CD4-positive, alpha-beta T cell treated with Interleukin-4 for 4 hours (primary cell): ENCODE measurements at places on chromosomes 1 and 21.
A peak's percentile ranks its signal among the peaks of the same experiment; 100 is the strongest.

GRCh38 chr1:21896652-21897532, 40.2 kb downstream of the HSPG2 start:
- DNase-seq = no peak

- DNase-seq = no peak
Measured at GRCh38 chr1:159602501-159602999, 14.9 kb downstream of the APCS start.

DNA sequence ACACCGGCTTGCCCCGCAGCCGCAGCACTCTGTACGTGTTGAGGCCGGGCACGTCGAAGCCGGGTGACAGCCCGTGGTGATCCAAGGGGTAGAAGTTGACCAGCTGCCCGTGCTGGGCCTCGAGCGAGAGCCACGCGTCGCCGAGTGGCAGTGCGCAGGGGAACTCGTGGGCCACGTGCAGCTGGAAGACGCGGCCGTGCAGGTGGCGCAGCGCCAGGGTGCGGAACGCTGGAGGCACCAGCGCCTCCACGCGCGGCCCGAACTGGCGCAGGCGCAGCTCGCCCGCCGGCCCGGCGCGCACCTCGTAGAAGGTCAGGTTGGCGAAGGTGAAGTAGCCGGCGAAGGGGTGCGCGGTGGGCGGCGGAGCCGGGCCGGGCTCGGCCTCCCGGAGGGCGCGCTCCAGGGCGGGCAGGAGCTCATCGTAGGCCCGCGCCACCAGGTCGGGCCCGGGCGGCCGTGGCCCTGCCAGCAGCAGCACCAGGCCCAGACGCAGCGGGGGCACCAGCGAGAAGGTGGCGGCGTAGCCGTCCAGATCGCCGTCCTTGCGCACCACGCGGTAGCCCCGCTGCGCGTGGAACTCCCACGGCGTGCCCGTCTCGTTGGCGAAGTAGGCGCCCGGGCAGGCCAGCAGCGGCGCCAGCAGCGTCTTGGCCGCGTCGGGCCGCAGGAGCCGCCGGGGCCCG, 19.5 kb downstream of the LACTBL1 start:
- no peak for DNase-seq

- no peak for DNase-seq
Measured at GRCh38 chr1:51541313-51542050, 22.4 kb upstream of the EPS15 start.

DNA sequence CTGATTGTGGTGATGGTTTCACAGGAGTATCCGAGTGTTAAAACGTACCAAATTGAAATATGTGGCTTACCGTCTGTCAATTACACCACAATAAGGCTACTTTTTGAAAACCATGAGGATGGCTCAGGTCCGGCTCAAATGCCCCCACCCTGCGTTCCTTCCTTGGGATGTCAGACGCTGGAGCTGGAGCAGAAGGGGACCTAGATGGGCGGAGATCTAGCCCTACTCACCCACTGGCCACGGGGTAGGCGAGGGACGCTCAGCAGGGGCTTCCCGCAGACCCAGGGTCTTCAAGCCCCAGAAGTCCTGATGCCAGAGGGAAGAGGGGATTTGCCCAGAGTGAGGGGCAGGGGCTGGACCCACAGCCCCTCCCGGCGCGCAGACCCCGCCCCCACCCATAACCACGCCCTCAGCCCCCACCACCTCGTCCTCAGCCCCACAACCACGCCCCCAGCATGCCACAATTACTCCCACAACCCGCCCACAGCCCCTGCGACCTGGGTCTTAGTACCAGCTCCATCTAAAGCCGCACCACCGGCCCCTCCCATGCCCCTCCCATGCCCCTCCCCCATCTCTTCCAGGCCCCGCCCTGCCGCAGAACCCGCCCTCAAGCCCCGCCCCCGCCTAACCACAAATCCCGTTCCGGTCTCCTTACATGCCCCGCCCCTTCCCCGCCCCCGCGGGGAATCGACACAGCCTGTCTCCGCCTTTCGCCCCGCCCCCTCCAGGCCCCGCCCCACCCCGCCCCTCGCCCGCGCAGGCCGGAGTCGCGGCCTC, at the start of gene LRRC3:
Gene LRRC3 (plus strand): TSS at position 764 of the 777 bp plus-strand sequence. CDS start 1,135 bp downstream, outside the sequence.
- DNase-seq = peak; percentile 66

DNA sequence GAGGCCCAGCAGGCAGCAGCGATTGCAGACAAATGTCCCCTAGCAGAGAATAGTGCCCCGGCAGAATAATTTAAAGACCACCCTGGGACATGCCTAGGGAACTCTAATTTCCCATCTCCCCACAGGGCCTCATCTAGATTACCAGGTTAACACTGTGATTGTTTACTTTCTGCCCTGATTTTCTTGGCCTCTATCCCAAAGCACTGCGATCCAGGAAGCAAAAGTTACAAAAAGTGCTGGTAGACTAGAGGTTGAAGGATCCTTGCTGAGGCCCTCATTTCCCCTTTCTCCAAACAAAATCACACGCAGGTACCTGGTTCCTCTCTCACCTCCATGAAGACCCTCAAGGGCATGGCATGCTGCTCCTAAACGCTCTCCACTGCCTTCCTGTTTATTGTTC, 229.7 kb downstream of the C1orf94 start:
- DNase-seq = no peak

GRCh38 chr21:31310750-31311149, 33.3 kb downstream of the TIAM1 start:
- no peak for DNase-seq

DNA sequence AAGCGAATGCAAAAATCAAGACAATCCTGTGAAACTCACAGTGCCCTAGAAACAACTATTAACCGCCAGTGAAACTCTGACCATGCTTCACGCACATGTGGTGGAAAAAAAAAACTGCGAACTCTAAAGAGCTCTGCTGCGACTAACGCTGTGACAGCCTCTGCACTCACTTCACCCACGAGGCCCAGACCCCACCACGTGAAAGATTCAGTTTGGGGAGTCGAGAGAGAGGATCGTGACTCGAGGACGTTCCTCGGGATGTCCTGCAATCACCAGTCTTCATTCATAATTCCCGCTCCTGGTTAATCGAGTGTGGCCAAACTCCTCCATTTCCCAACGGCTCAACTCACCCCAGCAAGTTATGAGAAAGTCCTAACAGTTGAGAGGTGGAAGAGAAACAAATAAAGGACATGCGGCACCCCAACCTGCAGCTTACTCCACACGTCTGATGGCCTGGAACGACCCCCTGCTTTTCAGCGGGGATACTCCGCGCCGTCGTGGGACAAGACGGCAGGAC, 1.1 kb downstream of the SERBP1 start:
- peak; percentile 11 for DNase-seq

GRCh38 chr1:84246213-84246612, 55.3 kb upstream of the SAMD13 start:
- DNase-seq = no peak

DNA sequence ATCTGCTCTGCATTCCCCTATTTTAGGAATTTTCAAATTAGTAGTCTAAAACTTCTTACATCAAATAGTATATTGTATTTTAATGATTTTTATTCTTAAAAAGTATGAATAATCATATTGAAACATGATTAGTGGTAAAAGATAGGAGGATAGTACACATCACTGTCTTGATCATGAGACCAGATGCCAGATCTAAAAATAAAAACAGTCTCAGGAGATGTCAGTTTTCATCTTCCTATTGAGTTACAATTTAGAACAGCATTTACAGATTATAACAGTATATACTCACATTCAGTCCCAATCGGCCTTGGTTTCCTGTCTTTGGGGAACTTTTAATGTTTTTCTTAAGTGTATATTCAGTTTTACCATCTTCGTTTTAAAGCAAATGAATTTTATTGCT, 95.9 kb downstream of the USP25 start:
- no peak for DNase-seq

GRCh38 chr1:207882692-207883091, 28.2 kb downstream of the CD34 start:
- DNase-seq = no peak

GRCh38 chr1:32774950-32775634, 42.1 kb downstream of the YARS1 start:
- no peak for DNase-seq

DNA sequence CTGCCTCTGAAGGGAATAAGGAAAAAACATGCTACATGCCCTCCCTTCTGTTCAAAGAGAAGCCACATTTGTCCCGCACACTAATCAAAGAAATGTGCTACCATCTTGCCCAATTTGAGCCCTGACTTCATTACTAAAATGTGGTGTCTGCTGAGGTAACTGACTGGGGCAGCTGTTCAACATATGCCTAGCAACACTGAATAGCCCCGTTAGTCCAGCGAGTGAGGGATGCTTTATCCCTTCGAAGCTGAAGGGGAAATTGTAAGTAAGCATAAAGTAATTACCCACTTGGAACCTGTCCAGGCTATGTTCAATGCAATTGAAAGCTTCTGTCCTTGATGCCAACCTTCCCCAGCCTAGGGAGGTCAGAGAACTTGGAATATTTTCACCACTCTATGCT, 310.6 kb downstream of the SEC16B start:
- no peak for DNase-seq

DNA sequence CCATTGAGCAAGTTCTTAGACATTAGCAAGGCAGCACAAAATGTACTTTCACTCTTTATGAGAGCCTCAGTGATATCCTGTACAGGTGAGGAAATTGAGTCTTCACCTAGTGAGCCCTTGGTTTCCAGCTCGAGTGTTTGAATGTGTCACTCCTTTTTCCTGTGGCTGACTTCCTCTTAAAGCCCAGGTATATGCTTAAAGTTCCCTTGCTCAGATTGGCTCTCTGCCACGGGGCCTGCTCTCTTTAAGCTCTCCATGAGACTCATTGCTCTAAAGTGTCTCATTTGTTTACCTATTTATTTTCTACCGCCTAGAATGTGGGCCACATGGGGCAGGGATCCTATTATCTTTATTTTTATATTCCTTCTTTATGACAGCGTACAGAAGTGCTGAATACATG, 324.9 kb downstream of the SIPA1L2 start:
- no peak for DNase-seq

- no peak for DNase-seq
Measured at GRCh38 chr1:162590686-162591085, 29.2 kb downstream of the UAP1 start.

DNA sequence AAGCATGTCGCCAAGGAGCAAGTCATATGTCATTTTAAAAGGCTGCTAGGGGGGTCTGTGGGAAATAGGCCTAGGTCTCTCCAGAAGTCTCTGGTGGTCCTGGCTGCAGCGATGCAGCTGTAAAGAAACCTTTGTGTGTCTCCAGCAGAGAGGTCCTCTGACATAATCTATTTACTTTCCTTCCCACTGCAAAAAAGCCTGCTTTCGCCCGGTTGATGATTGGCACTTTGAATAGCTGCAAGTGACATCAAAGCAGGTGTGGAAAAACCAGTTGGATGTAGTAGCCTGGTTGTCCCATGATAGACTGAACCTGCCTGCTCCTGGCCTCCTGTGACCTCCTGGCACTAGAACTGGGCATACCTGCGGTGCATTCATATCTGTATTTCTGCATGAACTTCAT, 13.8 kb downstream of the RASSF5 start:
- no peak for DNase-seq

- DNase-seq = no peak
Measured at GRCh38 chr1:26044971-26045721, 772 bp downstream of the SLC30A2 start.

GRCh38 chr1:220879509-220880361, 492 bp downstream of the HLX start:
- no peak for DNase-seq

- DNase-seq = no peak
Measured at GRCh38 chr1:43273708-43274107, 3.9 kb downstream of the TMEM125 start.

DNA sequence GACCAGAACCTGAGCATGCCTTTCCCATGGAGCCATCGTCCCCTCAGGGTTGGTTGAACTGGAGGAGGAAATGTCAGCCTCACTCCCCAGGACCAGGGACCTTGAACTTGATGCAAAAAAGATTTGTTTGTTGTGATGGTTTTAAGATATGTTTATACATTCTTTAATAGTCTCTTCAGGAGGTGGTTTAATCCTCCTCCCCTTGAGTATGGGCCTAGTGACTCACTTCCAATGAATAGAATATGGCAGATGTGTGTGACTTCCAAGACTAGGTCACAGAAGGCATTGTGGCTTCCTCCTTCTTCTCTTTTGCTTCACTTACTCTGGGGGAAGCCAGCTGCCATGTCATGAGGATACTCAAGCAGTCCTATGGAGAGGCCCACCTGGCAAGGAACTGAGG, 81.7 kb upstream of the WNT4 start:
- no peak for DNase-seq

- no peak for DNase-seq
Measured at GRCh38 chr1:114902343-114902742, 47.7 kb downstream of the SYCP1 start.

- no peak for DNase-seq
Measured at GRCh38 chr1:18049228-18049627, 58.4 kb upstream of the IGSF21 start.
